ENCODE measurements at places on chromosomes 12 and 14.

DNA sequence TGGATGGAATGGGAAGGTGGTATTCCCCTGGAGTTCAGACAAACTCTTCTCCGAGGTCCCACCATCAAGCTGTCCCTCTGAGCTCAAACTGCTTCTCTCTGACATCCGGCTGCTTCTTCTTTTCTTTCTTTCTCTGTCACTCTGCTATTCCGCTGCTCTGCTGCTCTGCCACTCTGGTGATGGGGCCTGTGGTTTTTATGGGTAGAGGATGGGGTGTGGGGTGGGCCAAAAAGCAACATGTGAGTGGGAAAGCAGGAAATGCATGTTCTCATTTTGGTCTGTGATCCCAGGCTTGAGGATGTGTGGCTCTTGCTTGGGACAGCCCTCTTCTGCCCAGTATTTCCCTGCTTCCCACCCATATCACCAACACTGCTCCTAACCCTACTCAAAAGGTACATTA is 30.6 kb downstream of the CLECL1 start:
- no peak for DNase-seq

GRCh38 chr14:42563313-42563712 is 956.6 kb downstream of the LRFN5 start:
- no peak for DNase-seq

GRCh38 chr12:47636908-47637780 is 68.7 kb downstream of the RPAP3 start:
- no peak for DNase-seq

DNA sequence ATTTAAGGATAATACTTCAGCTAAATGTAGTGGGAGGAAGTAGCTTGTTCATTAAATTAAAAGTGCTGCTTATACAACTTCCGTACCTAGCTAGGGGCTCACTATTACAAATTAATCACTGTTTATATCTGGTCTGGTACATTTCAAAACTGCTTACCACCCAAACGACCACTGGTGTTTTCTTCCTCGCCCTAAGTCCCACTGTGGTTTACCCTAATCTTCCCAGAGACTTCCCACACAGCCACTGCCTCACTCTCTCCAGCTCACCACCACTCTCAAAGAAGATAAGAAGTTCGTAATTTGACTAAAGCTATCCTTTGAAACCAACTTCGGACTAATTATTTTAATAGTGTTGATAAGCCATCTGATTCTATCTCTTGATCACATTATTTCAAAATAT is 62.6 kb downstream of the PLXNC1 start:
- no peak for DNase-seq

DNA sequence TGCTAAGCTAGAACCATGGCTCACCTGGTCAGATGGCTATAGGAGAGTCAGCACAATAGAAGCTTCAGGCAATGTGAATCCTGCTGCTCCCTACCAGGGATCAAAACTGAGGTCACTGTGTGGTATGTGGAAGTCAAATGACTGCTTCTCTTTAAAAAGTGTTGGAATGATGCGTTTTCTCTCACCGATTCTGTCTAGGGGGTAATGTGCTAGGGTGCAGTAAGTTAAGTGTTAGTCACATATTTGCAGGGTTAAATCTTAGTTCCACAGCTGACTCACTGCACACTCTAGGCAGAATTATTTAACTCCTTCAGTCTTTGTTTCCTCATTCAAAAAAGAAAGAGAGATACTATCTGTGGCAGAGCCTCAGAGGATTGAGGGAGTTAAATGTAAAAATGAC is 696.6 kb downstream of the DIO2 start:
- peak; percentile 94 for DNase-seq

DNA sequence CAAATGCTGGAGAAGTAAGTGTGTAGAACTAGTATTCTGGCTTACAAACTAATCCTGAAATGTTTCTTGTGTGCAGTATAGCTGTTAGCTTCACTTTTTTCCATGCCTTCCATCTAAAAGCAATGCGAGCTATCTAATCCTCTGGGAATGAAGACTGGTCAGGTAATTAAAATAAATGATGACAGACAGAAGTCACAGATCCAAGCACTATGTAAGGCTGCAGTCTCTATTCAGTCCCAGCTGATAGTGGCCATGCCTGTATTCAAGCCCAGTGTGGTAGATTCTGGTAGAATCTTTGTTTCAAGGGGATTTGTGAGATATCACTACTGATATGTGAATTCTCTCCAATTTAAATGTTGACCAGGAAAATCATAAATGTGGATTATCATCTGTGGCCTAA is 637.2 kb downstream of the TMTC2 start:
- no peak for DNase-seq

DNA sequence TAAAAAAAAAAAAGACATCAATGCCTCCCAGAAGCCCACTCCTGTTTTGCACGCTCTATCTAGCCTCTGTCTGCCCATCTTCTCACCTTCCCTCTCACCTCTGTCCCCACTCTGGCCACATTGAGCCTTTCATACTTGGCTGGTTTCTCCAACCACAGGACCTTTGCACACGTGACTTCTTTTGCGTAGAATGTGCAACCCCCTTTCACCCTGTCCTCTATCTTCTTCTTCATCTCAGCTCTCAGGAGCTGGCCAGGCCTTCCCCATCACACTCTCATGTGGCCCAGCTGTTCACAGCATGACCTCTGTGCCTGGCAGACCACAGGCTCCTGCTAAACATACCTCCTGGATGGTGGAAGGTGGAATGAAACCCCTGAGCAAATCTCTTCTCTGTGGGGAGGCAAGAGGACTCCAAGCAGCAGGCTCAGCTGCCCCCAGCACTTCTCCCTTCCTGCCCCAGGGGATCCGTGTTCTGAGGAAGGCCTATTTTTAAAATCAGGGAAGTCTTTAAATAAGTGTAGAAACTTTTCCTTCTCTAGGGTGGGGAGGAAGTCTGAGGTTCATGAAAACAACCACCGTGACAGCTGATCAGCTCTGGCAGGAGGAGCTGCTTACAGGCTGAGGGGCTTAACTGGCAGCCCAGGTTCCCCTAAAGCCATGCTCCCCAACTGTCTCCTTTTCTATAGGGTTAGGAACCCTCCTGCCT is 11.6 kb downstream of the HVCN1 start:
- no peak for DNase-seq

DNA sequence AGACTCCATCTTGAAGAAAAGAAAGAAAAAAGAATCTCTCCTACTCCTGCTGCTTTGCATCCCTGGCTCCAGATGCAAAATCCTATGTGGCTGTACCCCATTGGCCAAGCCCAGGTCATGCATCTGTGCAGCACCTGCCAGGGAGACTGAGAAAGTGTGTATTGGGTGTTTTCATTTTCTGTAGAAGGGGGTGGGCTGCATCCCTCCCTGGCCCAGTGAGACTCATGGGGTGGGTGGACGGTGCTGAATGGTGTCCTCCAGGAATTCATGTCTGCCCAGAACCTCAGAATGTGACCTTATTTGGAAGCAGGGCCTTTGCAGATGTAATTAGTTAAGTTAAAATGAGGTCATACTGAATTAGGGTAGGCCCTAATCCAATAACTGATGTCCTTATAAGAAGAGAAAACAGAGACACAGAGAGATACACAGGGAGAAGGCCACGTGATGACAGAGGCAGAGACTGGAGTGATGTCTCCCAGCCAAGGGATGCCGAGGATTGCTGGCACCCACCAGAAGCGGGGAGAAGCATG is 23.2 kb downstream of the MOAP1 start:
- no peak for DNase-seq

- DNase-seq: no peak
Observed at GRCh38 chr14:89814126-89814525, 140.4 kb downstream of the EFCAB11 start.

- no peak for DNase-seq
Observed at GRCh38 chr12:121793440-121793837, at the start of gene RHOF. Gene RHOF (minus strand): TSS chr12:121793688. CDS start chr12:121793633, 55 bp downstream.

- DNase-seq: no peak
Observed at GRCh38 chr12:132596016-132596415, 14.4 kb downstream of the LRCOL1 start.

DNA sequence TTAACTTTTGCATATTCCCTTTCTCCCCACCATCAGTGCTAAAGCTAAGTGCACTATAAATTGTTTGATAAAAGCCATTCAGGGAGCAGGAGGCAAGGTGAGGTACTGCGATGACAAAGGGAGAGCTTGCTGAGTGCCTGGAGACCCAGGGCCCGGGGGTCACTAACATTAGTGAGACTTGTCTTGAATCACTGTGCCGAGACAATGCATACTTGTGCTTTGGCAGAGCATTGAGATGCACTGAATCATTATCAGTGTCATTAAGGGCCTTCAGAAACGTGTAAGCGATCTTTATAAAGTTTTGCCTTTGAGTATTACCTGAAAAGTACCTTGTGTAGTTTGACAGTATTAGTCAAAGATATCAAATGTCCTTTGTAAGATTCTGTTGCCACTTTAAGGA is 447.5 kb downstream of the PCNX1 start:
- DNase-seq: peak; percentile 65

GRCh38 chr12:98416845-98417244 is 98.5 kb upstream of the TMPO start:
- peak; percentile 44 for DNase-seq

DNA sequence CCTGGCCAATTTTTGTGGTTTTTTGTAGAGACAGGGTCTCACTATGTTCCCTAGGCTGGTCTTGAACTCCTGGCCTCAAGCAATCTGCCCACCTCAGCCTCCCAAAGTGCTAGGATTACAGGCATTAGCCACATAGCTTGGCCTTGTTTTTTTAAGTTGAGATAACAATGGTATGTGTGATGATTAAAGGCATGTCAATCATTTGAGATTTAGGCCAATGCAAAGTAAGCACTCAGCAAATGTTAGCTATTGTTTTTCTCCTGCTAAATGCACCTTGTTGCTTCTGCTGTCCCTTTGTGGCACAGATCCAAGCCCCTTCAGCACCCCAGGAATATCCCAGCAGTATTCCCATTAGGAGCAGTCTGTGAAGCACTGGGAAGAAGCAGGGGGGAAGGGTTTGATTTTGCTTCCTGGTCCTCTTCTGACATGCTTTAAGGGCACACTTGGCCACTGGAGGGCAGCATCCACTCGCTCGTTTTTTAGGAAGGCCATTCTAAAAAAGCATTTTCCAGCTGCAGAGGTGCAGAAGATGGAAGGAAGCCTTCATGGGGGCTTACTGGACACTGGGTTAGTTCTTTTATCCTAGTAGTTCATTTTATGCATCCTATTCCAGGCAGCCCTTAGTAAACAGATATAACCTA is 70.2 kb upstream of the ZFP36L1 start:
- DNase-seq: peak; percentile 75

- no peak for DNase-seq
Observed at GRCh38 chr14:90489916-90490719, 93.3 kb downstream of the CALM1 start.

DNA sequence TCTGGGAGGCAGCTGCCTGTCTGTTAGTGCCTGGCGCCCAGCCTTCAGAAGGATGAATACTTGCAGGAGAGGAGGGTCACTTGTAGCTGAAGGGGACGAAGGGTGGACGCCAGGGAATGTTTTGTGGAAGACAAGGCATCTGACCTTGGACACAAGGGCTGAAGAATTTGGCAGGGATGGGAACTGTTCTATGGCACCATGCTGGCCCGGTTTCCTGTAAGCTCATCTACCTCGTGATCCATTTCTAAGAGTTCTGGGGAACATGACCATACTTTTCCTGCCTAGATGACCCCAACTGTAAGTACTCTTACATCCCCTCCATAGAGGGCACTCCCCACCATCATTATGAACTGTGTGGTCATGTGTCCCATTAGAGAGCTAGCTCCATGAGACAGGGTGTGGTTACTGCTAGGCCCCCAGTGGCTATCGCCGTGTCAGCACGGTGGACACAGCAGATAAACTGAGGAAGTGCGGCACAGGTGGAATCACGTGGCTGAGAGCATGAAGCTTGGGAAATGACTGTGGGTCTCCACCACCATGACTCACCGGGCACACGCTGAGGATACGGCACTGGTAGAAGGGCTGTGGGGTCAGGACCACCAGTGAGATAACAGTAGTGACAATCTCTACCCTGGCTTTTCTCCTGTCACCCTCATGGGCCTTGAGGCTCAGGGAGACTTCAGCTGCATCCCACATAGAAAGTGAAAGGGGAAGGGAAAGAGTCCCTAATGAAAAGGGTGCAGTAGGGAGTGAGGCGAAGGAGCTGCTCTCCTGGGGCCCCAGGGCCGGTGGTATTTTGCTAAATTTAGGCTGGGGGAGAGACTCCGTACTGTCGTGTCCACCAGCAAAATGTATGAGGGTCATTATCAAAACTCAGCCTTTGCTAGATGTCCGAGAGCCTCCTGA is 252.6 kb downstream of the FOXN3 start:
- DNase-seq: no peak

- DNase-seq: no peak
Observed at GRCh38 chr12:47419497-47419896, 286.3 kb downstream of the RPAP3 start.

DNA sequence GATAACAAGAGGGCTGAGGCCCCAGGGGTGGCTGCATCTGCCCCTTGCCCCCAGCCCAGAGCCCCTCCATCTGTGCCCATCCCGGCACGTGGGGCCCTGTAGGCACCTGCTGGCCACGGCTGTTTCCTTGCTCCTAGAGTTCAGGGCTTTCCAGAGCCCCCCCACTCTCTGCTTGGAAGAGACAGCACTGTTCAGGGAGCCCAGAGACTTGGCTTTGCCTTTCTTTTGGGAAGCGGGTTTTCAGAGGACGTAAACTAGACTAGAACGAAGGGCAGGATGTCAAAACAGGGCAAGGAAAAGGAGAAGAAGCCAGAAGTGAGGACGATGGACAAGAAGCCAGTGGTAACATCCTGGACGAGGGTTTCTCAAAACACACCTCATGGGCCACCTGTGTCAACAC is 163.3 kb upstream of the LHX5 start:
- no peak for DNase-seq

DNA sequence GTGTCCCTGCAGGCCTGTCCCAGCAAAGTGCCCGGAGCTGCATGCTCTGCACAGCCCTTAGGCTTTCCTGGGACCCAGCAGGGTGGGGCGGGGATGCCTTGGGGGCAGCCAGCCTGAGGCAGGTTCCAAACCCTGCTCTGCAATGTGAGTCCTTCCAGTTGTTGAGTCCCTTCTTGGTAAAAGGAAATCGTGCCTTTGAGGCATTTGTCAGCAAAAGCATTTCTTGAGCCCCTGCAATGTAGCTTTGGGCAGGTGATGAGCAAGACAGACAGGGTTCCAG is 38.1 kb upstream of the TRAF3 start:
- DNase-seq: no peak

GRCh38 chr12:132162508-132163031 is 18.3 kb downstream of the NOC4L start:
- DNase-seq: peak; percentile 81

GRCh38 chr12:65822732-65823512 is 1.4 kb upstream of the HMGA2 start:
- DNase-seq: peak; percentile 69

DNA sequence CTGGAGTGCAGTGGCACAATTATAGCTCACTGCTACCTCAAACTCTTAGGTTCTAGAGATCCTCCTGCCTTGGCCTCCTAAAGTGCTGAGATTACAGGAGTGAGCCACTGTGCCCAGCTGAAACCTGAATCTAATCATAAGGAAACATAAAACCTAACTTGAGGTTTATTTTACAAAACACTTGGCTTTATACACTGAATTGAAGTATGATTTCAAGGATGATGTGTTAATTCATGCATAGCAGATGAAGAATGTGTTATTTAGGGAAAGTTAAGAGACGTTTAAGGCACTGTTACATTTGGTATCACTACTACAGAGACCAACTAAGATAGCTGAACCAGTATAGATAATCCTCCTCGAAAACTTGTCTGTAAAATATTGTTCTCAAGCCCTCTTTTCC is 6.4 kb downstream of the DICER1 start:
- no peak for DNase-seq

Measured in renal cortical epithelial cell (primary cell).